ENCODE measurements at places on chromosomes 16 and 17.

DNA sequence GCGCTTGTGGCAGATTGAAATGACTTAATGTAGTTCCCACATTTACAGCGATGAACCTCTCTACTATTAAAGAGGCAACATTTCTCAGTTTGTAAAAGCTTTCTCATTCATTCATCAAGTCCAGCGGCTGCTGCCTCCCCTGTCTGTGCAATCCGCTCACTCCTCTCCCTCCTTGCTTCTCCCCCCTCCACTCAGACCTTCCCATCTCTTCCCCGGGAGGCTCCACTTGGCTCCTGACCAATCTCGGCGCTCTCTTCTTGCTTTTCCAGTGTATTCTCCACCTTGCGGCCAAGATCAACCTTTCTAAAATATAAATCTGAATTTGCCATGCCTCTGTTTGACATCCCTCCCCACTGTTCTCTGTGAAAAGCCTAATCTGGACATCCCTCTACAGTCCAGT is 117.5 kb downstream of the ASIC2 start:
- DNase-seq = no peak

GRCh38 chr17:78348055-78348770 is 11.7 kb downstream of the SOCS3 start:
- no peak for DNase-seq

DNA sequence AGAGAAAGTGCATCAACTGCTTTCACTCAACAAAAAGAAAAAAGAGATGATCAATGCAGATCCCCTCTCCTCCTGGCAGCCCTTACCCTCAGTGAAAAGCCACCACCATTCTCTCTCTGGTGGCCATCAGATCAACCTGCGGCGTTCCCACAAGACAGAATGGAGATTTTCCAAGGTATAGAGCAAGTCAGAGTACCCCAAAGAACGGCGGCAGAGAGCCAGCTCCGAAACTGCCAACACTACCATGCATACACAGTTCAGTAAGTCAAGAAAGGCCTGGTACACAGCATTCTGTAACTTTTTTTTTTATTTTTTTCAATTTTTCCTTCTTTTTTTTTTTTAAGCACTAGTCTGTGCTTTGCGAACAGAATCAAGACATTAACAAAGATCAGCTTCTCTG is 30.6 kb downstream of the STH start:
- no peak for DNase-seq

GRCh38 chr17:60857556-60858080 is 180.0 kb downstream of the BCAS3 start:
- no peak for DNase-seq

- peak; percentile 65 for DNase-seq
Observed at GRCh38 chr17:46154151-46154816, 38.9 kb downstream of the KANSL1 start.

- no peak for DNase-seq
Observed at GRCh38 chr17:56870081-56870651, 36.2 kb downstream of the DGKE start.

DNA sequence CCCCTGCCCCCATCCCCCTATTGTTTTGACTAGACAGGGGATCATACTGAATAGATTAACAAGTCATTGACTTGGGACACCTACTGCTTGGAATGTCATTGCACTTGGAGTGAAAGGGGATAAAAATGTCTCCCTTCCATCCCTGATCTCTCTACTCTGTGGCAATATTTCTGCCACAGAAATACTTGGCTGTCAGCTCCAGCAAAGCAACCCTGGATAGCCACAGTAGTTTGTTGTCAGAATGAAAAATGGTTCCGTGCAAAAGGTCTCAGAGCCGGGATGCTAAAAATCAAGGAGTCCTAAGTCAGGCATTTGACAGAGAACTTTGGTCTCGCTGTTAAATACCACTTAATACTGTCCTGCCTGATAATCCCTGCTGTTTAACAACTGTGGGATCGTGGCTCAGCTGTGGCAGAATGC is 722.0 kb upstream of the SOX9 start:
- DNase-seq = no peak

DNA sequence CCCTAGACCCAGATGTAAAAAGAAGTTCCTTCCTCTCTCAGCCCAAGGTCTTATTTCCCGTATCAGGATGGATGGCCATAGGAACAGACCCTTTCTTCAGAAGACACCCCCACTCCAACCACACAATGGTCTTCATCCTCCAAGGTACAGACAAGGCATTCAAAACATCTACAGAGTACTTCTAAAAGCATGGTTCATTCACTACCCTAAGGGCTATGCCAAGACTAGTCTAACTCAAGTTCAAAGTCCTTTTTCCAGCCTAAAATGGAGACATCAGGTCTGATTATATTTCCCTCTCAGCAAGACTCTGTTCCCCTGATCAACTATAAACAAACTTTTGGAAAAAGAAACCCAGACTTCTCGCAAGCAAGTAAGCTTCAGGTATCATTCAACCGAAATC is 388.9 kb downstream of the NPIPA8 start:
- DNase-seq = no peak

- DNase-seq = no peak
Observed at GRCh38 chr17:41505809-41506767, 676 bp upstream of the KRT13 start.

- no peak for DNase-seq
Observed at GRCh38 chr17:60510723-60511122, 15.3 kb downstream of the APPBP2 start.

- no peak for DNase-seq
Observed at GRCh38 chr16:64791756-64792155, 330.1 kb downstream of the CDH11 start.

GRCh38 chr17:30376621-30377452 is 1.9 kb upstream of the CPD start:
- DNase-seq = peak; percentile 36

DNA sequence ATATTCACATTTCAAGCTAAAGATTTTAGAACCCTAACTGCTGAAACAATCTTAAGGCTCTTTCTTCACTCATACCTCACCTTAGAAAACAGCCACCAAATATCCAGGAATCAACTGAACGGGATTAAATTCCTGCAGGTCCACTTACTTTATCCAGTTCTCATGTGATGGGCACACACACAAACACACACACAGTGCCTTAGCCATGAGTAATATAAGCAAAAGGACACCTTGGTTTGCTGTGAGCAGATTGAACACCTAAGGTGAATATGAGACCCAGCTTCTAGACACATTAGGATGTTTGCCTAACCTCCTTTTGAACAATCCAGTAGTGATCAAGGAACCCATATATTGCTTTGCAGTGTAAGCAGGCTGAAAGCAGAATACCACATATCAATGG is 81.5 kb downstream of the TUBD1 start:
- no peak for DNase-seq

DNA sequence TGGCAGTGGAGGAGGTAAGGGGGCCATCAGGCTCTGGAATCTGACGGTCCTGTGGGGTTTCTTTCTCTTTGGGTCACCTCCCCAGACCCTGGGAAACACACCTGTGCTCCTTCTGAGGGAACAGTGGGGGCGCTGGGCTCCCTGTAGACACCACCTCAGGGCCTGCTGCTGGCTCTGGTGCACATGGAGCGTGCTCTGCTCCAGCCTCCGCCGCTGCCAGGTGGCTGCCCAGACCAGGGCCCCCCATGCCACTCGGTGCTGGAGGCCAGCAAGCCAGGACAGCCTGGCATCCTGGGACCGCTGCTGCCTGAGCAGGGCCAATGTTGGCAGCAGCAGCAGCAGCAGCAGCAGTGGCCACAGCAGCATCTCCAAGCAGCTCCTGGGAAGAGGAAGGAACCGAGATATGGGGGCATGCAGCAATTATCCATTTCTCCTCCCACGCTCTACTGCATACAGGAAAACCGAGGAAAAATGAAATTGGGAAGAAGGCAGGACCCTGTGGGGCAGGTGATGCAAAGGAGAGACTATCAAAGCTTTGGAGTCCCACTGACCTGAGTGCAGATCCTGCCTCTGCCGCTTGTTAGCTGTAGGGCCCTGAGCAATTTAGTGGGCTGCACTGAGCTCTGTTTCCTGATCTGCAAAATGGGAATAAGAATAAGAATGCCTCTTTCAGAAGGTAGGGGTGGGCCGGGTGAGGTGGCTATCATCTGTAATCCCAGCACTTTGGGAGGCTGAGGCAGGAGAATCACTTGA is 902 bp downstream of the GHDC start:
- no peak for DNase-seq

DNA sequence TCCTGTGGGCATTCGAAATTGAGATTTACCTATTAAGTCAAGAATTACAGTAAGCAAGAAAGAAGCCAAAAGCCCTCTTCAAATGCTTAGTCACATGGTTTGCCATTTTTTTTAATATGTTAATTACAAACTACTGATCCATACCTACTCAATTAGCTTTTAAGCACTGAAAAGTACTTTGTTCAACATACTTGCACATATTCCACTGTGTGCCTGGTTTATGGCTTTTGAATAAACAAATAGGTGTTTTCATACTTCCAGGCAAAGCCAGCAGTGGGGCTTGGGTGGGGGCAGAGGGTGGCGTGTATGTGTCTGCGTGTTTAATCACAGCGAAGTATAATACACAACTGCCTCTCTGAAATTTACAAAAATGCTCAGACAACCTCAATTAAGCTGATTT is 51.4 kb downstream of the GAS7 start:
- no peak for DNase-seq

GRCh38 chr16:56688762-56689161 is 6.5 kb downstream of the MT1X start:
- no peak for DNase-seq

DNA sequence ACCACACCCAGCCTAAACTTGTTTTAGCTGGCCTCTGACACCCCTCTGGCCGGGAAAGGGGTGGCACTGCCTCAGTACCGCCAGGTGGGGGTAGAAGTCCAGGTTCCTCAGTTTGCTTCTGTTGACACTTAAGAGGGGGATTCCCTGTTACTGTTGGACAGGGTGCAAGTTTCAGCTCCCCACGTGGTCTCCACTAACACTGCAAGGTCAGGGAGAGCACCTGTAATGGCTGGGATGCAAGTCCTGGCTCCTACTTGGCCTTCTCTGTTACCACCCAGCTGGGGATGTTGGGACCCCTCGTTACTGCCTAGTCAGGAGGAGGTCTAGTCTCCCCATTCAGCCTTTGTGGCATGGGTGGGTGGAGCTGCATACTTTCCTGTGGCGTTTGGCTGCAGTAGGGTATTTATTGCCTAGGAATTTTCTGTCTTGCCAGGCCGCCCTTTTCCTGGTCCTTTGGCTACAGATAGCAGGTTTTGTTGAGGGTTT is 10.6 kb upstream of the MFAP4 start:
- no peak for DNase-seq

DNA sequence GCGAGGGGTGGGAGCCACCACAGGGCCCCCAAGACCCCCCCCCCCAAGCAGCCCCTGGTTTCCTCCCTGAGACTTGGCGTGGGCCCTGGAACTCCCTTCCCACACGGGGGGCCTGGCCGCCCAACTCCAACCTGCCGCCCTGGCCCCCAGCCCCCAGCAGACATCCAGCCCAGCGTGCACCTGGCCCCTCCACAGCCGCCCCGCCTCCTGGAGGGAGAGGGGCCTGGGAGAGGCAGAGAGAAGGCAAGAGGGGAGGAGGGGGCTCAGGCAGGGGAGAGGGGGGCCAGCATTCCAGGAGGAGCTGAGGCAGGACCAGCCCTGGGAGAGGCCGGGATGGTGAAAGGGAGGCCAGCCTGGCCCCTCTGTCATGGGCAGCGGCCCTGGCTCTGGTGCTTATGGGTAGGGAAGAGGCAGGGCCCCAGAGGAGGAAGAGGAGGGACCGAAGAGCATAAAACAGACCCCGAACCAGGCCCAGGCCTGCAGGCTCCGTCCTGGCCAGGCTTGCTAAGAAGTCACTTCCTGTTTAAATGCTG is 16.7 kb downstream of the IL34 start:
- no peak for DNase-seq

DNA sequence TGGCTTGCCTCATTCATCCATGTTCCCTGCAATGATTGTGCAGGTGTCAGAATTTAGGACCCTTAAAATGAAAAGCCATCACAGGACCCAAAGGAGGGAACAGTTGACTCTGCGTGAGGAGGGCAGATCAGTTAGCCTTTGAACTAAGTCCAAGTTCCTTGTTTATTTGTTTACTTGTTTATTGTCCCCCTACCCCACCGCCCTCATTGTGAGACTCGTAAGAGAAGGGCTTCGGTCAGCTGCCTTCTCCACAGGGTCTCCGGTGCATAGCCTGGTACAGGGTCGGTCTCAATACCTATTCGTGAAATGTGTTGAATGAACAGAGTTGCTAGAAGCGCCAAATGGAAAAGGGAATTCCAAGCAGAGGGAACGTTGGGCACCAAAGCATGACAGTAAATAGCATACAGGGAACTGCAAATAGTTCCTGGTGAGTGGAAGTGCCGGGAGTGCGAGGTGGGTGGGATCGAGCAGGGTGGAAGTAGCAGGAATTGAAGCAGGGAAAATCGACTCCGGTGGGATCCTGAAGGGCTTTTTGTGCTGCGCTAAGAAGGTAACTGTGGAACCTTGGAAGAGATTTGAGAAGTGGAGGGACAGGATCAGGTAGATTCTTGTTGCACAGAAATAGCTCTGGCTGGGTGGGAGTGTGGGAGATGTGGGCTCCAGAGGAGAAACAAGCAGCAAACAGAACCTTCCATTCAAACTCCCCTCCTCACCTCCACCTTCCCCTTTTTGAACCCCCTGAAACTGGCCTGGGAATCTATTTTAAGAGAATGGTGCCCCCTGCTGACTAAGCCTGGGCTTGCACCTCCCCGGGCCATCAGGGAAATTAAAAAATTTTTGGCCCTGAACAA is 12.7 kb downstream of the SLC35B1 start:
- peak; percentile 28 for DNase-seq

GRCh38 chr17:46836500-46836899 is 14.9 kb upstream of the WNT9B start:
- DNase-seq = no peak

GRCh38 chr17:80523054-80523744 is 21.4 kb upstream of the RPTOR start:
- no peak for DNase-seq

- no peak for DNase-seq
Observed at GRCh38 chr17:21177401-21177800, 36.6 kb downstream of the TMEM11 start.

GRCh38 chr16:16154281-16154951 is 68.9 kb downstream of the ABCC6 start:
- DNase-seq = no peak

DNA sequence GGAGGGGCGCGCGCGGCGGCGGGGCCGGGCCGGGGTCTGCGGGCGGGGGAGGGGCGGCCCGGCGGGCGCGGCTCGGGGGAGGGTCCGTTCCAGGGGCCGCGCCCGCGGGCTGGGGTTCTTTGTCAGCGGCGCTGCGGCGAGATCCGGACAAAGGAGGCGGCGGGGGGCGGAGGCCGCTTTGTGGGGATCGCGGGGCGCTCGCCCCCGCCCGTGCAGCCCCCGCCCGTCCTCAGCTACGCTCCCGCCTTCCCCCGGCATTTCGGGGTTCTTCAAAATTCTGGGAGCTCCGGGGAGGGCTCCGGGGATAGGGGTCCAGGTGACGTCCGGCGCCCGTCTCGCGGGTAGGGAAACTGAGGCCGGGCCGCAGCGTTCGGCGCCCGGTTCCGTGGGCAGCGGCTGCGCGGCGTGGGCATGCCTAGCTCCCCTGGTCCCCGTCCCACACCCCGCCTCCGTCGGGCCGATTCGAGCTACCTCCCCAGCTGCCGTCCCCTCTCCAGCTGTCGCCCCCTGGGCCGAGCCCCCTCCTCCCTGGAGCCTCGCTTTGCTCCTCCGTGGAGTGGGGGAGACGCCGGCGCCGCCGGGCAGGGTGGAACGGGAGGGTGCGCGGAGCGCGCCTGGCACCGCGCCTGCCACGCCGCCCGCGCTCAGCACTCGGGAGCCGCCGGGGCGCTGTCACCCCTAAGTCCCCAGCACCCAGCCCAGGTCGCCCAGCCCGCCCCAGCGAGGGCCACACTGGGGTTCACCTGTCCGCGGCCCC is 546 bp downstream of the SNN start:
- DNase-seq = no peak
